ENCODE measurements at places on chromosomes 7 and 10.

- DNase-seq = no peak
These were observed 54.9 kb downstream of the SEM1 start for GRCh38 chr7:96654630-96655188.

DNA sequence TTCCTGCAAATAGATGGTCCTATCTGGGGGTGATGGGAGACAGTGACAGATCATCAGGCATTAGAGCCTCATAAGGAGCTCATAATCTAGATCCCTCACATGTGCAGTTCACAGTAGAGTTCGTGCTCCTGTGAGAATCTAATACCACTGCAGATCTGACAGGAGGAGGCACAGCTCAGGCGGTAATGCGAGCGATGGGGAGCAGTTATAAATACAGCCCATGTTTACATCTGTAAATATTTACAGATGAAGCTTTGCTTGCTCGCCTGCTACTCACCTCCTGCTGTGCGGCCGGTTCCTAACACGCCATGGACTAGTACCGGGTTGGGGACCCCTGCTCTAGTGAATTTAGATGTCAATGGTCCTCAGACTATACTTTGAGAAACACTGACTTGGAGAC, 17.0 kb upstream of the CDCA7L start:
- no peak for DNase-seq

- DNase-seq = peak; percentile 73
These were observed 67.4 kb downstream of the HHEX start for GRCh38 chr10:92757066-92757710.

DNA sequence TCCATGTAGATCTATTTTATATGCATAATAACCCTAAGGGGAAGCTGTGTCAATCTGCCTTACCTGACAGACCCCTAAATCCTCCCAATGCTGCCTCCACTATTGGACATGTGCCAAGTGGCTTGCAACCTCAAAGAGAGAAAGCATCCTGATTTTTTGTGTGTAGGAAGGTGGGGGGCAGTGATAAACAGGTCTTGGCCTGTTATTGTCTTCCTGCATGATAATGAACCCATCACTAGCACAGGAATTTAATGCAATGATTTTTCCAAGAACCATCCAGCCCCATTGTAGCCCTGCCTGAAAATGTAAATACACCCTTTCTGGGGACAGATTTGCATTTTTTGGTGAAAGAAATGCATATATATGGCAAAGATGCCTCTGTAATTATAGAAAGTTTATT, 850.2 kb downstream of the LRMDA start:
- no peak for DNase-seq

Data from GM20000 (cell line).